Neural crest cell (in vitro differentiated cells): ENCODE measurements at places on chromosomes 12 and 14. TPM values are rescaled to one million over a fixed set of nuclear protein-coding genes. Genes with fewer than 3 reads are reported as not detected.

The MUCL1 gene
- total RNA-seq = not detected in 2 replicates

DNA sequence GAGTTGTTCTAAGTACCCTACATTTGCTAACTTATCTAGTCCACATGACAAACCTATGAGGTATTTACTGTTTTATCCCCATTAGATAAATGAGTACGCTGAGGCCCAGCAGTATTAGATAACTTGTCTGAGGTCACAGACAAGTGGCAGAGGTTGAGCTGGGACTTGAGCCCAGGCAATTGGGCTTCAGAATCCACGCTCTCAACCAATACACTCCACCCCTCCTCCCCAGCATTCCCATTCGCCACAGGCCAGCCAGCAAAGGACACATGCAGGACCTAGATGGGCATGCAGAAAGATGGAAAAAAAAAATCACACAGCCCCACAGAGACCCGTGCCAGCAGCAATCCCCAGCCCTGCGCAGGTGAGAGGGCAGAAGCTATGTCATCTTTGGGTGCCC is 12.4 kb downstream of the HDAC7 start:
- DNase-seq = no peak

DNA sequence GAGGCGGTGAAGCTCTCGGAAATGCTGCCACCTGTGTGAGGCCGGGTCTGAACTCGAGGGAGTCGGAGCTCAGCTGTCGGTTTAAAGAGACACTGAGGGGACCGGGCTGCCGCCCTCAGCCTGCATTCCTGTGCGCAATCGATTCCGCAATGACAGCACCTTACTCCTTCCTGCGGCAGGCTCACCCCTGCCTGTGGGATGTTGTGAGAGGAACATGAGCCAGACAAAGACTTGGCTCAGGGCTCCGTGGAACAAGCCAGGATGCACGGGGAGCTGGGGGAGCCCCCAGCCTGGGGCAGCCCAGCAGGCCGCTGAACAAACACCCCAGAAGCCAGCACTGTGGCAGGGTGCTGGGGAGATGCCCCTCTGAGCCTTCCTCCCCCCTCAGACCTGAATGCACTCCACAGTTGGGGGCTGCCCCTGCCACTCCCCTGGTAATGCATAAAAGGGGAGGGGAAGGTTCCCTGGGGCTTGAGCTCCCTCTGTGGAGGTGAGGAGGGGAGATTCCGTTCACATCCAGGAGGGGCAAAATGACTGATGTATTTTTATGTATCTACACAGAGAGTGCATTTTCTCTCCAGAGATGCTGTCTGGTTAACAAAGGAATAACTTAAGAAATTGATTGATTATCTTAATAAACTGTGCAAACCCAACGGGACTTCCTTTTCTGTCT is 20.6 kb downstream of the RFLNA start:
- no peak for DNase-seq

- DNase-seq = no peak
Measured at GRCh38 chr12:12024911-12025682, 45.6 kb upstream of the BCL2L14 start.

GRCh38 chr12:108239378-108239777 is 99.7 kb downstream of the CMKLR1 start:
- DNase-seq = no peak

GRCh38 chr14:22225516-22226140 is 363.4 kb downstream of the DAD1 start:
- DNase-seq = no peak

GRCh38 chr14:77026930-77027537 is 1.5 kb downstream of the IRF2BPL start:
- peak; percentile 45 for DNase-seq

GRCh38 chr14:94058674-94059138 is 22.3 kb downstream of the DDX24 start:
- DNase-seq = no peak

GRCh38 chr14:77123381-77124325 is 17.9 kb downstream of the ZDHHC22 start:
- no peak for DNase-seq

DNA sequence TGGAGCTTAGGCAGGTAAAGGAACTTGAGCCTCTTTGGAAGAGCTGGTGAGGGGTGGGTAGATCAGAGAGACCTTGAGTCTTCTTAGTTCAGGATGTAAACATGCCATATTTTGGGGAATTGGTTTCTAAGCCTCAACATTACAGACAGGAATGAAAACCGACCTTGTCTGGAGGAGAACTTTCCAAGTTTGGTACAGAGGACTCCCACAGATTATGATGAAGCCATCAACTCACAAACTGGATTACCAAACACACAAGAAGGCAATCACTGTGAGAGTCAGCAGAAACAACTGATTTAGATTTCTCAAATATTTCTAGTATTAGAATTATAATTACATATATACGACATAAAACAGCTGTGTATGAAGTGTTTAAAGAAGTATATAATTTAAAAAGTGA is 22.3 kb upstream of the AMN1 start:
- no peak for DNase-seq

- DNase-seq = no peak
Measured at GRCh38 chr12:21551841-21552465, 25.9 kb downstream of the SPX start.

- DNase-seq = no peak
Measured at GRCh38 chr12:108495823-108496579, 19.1 kb upstream of the FICD start.

- no peak for DNase-seq
Measured at GRCh38 chr12:68237619-68238018, 12.0 kb upstream of the IL26 start.
